ENCODE measurements at places on chromosomes 6 and 20.

GRCh38 chr6:168819546-168819945 lies 378.6 kb downstream of the SMOC2 start:
- no peak for DNase-seq

GRCh38 chr20:23193801-23194384 lies 107.8 kb upstream of the CD93 start:
- DNase-seq: peak; percentile 71

- DNase-seq: no peak
Observed at GRCh38 chr6:105397987-105398386, 4.9 kb downstream of the PREP start.

DNA sequence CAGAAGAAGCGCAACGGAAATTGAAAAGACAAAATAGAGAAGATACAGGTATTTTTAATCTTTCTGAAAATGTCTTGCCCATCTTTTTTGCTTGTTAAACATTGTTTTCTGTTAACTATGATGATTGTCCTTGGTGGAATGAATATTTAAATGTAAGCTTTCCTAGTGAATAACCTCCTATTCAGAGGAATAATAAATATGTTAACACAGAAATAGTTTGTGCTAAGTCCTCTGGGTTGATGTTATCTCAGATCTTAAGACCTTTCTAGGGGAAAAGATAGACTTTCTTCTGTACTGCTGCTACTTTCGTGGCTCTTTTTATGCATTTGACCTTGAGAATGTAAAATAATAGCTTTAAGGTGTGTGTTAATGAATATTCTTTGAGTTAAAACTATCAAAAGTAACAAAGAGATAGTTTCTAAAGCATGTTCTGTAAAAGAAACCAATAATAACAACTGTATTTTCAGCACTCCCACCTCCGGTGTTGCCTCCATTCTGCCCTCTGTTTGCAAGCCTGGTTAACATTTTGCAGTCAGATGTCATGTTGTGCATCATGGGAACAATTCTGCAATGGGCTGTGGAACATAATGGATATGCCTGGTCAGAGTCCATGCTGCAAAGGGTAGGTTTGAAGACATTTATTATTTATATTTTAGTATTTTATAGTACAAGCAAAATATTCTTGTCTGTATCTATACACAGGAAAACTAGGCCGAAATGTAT lies 70.2 kb downstream of the PRPH2 start:
- DNase-seq: no peak

GRCh38 chr6:37238381-37238780 lies 19.2 kb upstream of the TBC1D22B start:
- peak; percentile 24 for DNase-seq
